ENCODE measurements at places on chromosomes 12 and 14. TPM values are rescaled to one million over a fixed set of nuclear protein-coding genes. Genes with fewer than 3 reads are reported as not detected.

The NKX2-1 gene
- not detected for total RNA-seq

The RAPGEF3 gene
- total RNA-seq = 31.1 TPM

DNA sequence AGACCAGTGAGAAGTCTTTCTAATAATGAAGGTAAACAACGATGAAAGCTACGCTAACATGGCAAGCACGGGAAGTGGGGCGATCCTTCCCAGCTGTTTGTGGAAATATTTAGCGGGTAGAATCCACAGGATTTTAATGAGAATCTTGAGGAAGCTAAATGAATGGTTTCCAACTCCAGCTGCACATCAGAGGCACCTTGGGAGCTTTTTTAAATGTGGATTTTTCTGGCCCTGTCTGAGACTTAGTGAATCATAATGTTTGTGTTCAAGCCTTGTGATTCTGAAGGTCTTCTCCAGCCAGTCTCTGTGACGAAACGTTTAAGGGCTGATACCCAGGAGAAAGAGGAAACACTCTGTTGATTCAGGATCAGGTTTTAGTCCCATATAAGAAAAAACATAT, 169.8 kb downstream of the CAPZA3 start:
- no peak overlapping the region for H3K4me3 ChIP-seq
- no peaks in the 10 kb centered on the region for H3K4me1 ChIP-seq
- DNase-seq = peak; percentile 19
- H3K27me3 ChIP-seq = no peaks in the 10 kb centered on the region
- H3K27ac ChIP-seq = peak overlapping the region; percentile 66

GRCh38 chr14:74660167-74660566, 48.1 kb upstream of the LTBP2 start:
- no peak overlapping the region for H3K27ac ChIP-seq
- H3K36me3 ChIP-seq = peaks cover 77% of the 10 kb centered on the region
- no peak for DNase-seq
- no peaks in the 10 kb centered on the region for H3K27me3 ChIP-seq
- H3K4me1 ChIP-seq = peaks cover 28% of the 10 kb centered on the region
- H3K4me3 ChIP-seq = no peak overlapping the region
